ENCODE measurements at places on chromosomes 2 and 18. TPM values are rescaled to one million over a fixed set of nuclear protein-coding genes. Genes with fewer than 3 reads are reported as not detected.

- no peak for DNase-seq
Observed at GRCh38 chr2:145065342-145065741, 545.4 kb upstream of the ZEB2 start.

DNA sequence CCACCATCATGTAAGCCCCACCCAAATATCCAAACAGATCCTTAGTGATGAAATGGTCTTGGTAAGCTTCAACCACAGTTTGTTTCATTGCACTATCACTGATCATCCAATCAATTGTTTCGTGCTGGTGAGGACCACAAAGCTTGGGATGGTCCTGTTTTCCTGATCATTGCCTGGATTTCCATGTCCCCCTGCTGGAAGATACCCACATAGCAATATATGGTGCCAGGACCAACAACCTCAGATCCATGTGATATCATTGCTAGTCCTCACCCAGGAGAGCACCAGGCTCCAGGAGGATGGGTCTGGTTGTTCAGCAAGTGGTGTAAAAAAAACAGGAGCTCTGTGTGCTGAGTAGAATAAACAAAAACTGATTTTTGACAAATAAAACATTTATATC is 206.5 kb upstream of the SH3BP4 start:
- no peak for DNase-seq

GRCh38 chr2:61645911-61646310 is 107.8 kb upstream of the XPO1 start:
- DNase-seq, result peak; percentile 77

The RAB17 gene
- 8.9 TPM for total RNA-seq

DNA sequence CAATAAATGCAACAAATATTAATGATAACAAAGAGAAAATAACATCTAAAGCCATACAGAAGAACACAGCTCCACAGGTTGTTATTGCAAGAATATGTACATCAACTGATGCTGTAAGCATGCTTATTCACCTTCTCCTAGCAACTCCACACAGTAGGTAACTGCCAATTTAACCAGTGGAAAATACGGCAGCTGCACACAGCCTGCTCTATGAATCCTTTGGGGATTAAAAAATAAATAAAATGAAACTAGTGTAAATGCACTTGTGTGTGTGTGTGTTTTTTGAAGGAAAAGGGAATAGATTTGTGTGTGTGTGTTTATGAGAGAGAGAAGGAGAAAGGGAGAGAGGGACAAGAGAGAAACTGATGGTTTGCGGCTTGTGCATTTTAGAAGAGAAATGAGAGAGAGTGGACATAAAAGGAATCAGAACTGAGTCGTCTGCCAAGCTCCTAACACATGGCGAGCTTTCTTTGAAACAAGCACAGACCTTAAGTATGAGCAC is 96.2 kb upstream of the PDE1A start:
- no peak for DNase-seq

- no peak for DNase-seq
Observed at GRCh38 chr2:98245491-98245890, 100.8 kb upstream of the CNGA3 start.

- DNase-seq, result no peak
Observed at GRCh38 chr2:159379181-159379580, 92.7 kb upstream of the WDSUB1 start.

DNA sequence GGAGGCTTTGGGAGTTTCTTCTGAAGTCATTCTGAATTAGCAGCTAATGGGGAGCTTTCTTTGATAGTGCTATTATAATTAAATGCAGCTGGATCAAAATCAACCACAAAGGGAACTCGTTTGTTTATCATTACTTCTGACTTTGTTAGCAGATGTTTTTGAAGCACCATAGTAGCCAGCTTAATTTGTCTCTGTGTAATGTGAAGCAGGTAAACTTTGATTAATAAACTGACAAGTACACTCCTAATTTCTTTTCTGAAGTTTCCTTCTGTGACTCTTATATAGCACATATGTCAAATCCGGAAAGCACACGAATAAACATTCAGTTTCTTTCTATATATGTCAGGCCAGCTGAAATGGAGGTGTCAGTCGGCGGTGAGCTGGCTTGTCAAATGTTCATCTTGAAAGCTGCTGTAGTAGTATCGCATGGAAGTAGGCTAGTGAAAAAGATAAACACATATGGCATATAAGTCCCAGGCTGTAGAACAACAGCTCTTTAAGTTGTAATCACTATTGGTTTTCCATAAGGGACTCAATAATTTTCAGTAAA is 451.9 kb upstream of the ZEB2 start:
- DNase-seq, result no peak

DNA sequence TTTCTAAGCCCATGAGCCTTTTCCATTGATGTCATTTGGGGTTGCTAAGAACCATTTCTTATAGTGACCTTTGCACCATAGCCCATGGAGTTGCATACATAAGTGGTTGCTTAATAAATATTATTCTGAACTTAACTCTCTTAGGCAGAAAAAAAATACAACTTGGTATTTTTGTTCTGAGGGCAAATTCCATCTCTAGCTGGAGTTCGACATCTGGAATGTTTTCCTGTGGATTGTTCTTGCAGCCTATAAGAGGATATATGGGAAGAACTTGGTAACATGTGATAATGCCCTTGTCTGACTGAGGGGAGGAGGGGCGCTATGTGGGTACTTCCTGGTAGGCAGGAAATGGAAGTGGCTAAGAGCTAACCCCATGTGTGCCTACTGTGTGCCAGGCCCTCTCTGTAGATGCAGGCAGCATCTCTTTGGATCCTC is 20.7 kb downstream of the IGFBP2 start:
- no peak for DNase-seq

GRCh38 chr2:240023792-240024191 is 1.4 kb downstream of the NDUFA10 start:
- no peak for DNase-seq

GRCh38 chr18:75223687-75224347 is 13.2 kb downstream of the TSHZ1 start:
- no peak for DNase-seq

DNA sequence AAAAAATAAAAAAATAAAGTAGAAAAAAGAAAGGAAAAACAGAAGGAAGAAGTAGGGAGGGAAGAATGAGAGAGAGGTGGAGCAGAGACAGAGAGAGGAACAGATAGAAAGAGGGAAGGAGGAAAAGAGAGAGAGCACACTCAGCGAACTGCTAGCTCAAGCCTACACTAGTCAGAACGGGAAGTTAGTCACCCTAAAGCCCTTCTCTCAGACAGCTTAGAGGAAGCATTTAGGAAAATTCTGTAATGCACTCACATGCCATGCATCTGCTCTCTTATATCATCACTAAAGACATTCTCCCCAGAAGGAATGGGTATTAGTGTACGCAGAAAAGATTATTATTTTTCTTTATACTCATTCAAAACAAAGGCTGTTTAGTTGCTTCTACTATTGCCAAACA is 68.1 kb upstream of the SULT1C3 start:
- peak; percentile 16 for DNase-seq

The AMER3 gene
- total RNA-seq, result not detected

GRCh38 chr18:74613381-74613780 is 15.7 kb downstream of the ZNF407 start:
- DNase-seq, result no peak

- no peak for DNase-seq
Observed at GRCh38 chr2:129758784-129759471, 220.5 kb upstream of the RAB6C start.

- no peak for DNase-seq
Observed at GRCh38 chr2:168915441-168916330, 14.6 kb downstream of the G6PC2 start.

GRCh38 chr2:193505620-193506019 is 1310.9 kb upstream of the TMEFF2 start:
- DNase-seq, result no peak

The RAB6D gene
- total RNA-seq, result not detected

GRCh38 chr2:173647681-173648311 is 293.1 kb downstream of the CDCA7 start:
- no peak for DNase-seq

The UGT1A10 gene
- total RNA-seq, result not detected

GRCh38 chr18:8623549-8624106 is 14.4 kb downstream of the RAB12 start:
- no peak for DNase-seq

GRCh38 chr2:200448455-200448854 is 61.4 kb downstream of the KCTD18 start:
- no peak for DNase-seq

The FTCDNL1 gene
- total RNA-seq, result 1.0 TPM

GRCh38 chr18:43875511-43875910 is 598.2 kb upstream of the SYT4 start:
- no peak for DNase-seq

The ADCYAP1 gene
- not detected for total RNA-seq

GRCh38 chr2:151886241-151886640 is 58.0 kb upstream of the ARL5A start:
- DNase-seq, result peak; percentile 17

- DNase-seq, result peak; percentile 67
Observed at GRCh38 chr2:55408098-55408882, 11.4 kb downstream of the CCDC88A start.

The CAPN14 gene
- total RNA-seq, result 0.21 TPM

The TSPYL6 gene
- total RNA-seq, result not detected

The NCKAP5 gene
- 9.3 TPM for total RNA-seq

The CCDC68 gene
- total RNA-seq, result not detected

- DNase-seq, result no peak
Observed at GRCh38 chr2:12881952-12882351, 165.2 kb downstream of the TRIB2 start.

DNA sequence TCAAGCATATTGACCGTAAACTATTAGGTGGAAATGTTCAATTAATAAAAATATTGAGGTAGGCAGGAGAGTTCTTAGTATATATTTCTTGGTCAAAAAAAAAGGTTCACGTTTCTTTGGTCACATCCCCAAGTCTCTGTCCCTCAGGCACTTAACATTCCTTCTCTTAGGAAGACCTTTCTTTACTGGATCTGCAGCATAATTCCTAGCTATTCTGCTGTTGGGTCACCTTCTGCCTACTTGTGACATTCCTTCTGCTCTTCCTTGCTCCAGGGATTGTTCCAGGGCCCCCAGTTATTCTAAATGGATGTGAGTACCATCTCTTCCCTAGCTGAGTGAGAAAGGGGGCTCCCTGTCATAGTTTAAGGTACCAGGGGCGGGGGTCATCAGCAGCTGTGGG is 4.2 kb downstream of the UGP2 start:
- DNase-seq, result no peak

- DNase-seq, result peak; percentile 58
Observed at GRCh38 chr18:67104700-67105284, 411.7 kb downstream of the DSEL start.

The KCNF1 gene
- total RNA-seq, result 2.5 TPM

- no peak for DNase-seq
Observed at GRCh38 chr18:3457261-3457724, 7.3 kb downstream of the TGIF1 start.

- DNase-seq, result peak; percentile 67
Observed at GRCh38 chr2:148658807-148659722, 14.5 kb downstream of the EPC2 start.

DNA sequence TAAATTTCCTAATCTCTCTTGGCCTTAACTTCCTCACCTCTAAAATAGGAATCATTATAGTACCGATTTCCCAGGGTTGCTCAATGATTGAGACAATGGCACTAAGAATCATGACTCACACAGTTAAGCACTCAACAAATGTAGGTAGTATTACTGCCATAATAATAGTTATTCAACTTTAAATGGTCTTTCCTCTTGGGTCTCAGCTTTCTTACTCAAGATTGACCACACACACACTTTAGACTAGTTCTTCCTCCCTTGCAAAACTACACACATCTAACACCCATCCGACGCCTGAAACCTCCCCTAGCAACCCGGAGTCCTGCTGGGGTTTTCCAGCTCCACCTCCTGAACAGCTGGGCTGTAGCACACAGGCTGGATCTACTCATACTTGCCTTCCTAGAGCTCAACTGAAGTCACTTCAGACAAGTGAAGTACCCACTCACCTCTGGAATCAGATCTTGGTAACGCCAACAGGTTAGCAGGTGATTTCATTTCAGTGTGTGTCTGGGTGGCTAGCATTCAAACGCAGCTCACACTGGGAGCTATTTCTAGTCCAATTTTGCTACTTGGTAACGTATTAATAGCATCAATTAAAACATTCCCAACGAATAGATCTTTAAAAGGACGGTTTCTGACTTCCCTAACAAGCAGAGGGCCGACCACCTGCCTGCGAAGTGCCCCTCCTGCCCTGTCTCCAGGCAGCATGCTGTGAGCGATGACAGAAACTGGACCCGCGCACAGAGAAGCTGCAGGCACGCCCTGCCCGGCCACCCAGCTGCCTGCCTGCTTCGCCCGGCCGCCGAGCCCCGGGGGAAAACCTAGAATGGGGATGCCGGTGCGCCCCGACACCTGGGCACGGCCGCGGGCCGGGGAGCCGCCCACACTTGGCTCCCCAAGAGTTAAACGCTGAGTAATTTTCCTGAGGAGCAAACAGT is 1.1 kb downstream of the UXS1 start:
- peak; percentile 93 for DNase-seq

DNA sequence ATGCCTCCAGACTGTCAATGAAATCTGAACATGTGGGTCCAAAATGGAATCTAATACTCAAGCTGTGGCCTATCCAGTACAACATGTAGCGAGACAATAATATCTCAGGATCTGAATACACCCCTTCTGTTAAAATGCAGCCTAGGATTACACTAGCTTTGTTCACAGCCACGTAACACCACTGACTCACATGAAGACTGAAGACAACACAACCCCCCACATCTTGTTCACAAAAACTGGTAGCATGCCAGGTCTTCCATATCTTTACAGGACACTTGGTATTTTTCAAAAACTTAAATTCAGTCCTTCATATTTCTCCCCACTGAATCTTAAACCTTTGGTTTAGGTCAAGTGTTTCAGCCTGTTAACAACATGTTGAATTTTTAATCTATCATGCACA is 84.2 kb downstream of the SLC8A1 start:
- peak; percentile 51 for DNase-seq

DNA sequence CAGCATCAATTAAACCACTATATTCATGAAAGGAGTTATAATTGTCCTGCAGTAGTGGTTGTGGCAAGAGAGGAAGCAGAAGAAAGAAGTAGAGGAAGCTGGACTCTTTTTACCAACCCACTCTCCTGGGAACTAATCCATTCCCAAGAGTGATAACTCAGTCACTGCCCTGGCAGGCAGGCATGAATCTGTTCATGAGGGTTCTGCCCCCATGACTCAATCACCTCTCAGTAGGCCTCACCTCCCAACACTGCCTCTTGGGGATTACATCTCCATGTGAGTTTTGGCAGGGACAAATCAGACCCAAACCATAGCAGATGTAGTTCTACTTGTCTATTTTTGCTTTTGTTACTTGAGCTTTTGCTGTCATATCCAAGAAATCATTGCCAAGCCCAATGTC is 232.7 kb upstream of the MAP2 start:
- peak; percentile 5 for DNase-seq

Data from mammary epithelial cell (primary cell).